Activated CD4-positive, alpha-beta T cell treated with anti-CD3 and anti-CD28 coated beads for 36 hours (primary cell): ENCODE measurements at places on chromosomes 7 and 10. TPM values are rescaled to one million over a fixed set of nuclear protein-coding genes. Genes with fewer than 3 reads are reported as not detected.

Gene TEX47
- total RNA-seq: not detected

DNA sequence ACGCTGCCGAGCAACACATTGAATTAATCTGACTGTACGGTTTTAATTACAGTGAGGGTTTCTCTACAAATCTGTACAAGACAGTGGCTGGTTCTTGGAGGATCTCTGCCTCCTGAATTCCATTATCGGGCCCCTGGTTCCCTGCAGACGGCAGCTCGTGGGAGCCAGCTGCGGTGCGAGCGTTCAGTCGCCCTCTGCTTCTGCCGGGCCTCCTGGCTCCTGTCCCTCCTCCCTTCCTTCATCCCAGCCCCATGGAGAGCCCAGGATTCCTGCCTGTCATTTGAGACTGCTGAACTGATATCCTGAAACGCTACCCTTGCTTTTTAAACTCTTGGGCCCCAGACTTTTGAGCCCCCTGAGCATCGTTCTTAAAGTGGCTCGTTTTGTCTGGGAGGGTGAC lies 6.6 kb upstream of the DLX6 start:
- H3K27me3 ChIP-seq: peaks cover 81% of the 10 kb centered on the region
- no peak overlapping the region for H3K27ac ChIP-seq
- DNase-seq: no peak
- H3K4me1 ChIP-seq: peaks cover 6% of the 10 kb centered on the region
- H3K36me3 ChIP-seq: no peaks in the 10 kb centered on the region
- no peak overlapping the region for H3K4me3 ChIP-seq

Gene NAT16
- not detected for total RNA-seq

DNA sequence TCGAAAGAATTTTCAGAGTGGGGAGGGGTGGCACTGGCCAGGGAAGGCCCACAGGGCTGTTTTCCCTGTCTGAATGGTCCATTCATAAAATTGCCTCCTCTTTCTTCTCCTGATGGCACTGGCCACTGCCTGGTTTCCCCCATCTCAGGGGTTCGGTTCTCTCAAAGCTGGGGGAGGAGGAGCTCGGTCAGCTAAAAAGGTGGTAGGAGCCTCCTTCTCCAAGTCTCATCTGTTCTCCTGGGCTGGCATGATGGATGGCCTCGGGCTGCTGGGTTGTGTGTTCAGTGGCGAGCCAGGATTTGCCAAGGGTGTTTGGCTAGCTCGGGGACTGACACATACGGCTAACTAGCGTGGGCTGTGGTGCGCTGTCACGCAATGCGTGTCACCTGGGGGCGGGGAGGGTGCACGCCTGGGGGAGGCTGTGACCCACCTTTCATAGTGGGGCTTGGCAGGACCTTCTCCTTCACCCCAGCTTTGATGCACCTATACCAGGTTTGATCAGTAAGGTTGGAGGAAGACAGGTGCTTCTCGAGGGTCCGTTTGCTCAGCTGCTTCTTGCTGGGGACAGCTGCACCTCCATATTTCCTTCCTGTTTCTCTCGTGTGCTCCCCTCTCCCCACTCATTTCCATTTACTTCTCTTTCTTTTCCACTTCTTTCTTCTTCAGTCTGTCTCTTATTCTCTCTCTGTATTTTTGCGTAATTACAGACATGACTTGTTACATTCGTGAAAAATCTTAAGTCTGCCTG lies 36.3 kb downstream of the RBM20 start:
- no peaks in the 10 kb centered on the region for H3K36me3 ChIP-seq
- H3K27ac ChIP-seq: no peak overlapping the region
- H3K27me3 ChIP-seq: peaks cover 2% of the 10 kb centered on the region
- no peak overlapping the region for H3K4me3 ChIP-seq

Gene PSD
- 11.2 TPM for total RNA-seq

Gene ANKRD30A
- total RNA-seq: not detected

DNA sequence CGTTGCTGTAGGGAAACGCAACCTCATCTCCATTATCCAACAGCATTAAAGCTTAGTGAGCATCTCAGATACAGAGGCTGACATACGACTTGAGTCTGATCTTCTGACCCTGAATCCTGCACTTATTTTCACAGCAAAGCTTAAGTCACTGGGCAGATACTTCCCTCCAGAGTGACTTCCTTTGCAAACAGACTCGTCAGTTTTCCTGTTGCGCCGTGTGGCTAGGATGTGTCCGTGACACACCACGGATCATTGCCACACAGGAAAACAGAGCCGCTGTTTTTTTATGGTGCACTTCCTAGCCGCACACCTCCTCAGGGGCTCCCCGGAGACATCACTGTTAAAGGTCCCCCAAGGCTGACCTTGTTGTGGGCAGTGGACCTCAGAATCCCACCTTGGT lies 94.9 kb upstream of the MKI67 start:
- no peak overlapping the region for H3K27ac ChIP-seq
- H3K4me1 ChIP-seq: peaks cover 9% of the 10 kb centered on the region
- DNase-seq: no peak
- no peak overlapping the region for H3K4me3 ChIP-seq
- H3K27me3 ChIP-seq: peaks cover 6% of the 10 kb centered on the region

- no peak overlapping the region for H3K4me3 ChIP-seq
- H3K4me1 ChIP-seq: peaks cover 2% of the 10 kb centered on the region
These were observed 16.6 kb upstream of the TMEM236 start for GRCh38 chr10:17735166-17735941.

- no peaks in the 10 kb centered on the region for H3K36me3 ChIP-seq
- no peak for DNase-seq
- H3K4me1 ChIP-seq: peaks cover 5% of the 10 kb centered on the region
- H3K4me3 ChIP-seq: no peak overlapping the region
- no peak overlapping the region for H3K27ac ChIP-seq
- H3K27me3 ChIP-seq: no peaks in the 10 kb centered on the region
These were observed 21.8 kb upstream of the MYL7 start for GRCh38 chr7:44162785-44163395.

Gene SFTPA1
- not detected for total RNA-seq

Gene FOXI2
- total RNA-seq: not detected

GRCh38 chr10:28686835-28687682 lies 9.7 kb downstream of the BAMBI start:
- no peaks in the 10 kb centered on the region for H3K36me3 ChIP-seq
- no peaks in the 10 kb centered on the region for H3K4me1 ChIP-seq
- no peak overlapping the region for H3K4me3 ChIP-seq
- no peak for DNase-seq
- H3K27ac ChIP-seq: no peak overlapping the region

DNA sequence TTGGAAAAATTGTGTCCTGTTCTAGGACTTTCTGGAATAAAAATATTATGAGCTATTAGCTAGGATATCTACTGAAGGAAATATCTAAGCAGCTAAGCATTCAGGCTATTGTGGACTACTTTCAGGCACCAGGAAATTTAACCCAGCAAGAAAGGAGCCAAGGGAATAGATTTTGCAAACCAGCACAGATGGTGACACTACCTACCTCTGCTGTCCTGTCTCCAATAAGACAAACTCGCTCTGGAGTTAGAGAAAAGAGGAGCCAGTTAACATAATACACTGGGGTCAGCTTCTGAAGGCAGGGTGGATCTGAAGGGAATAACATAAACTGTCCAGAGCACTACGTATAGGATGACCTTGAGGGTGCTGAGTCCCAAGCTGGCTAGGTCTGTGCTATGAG lies 223.7 kb upstream of the PRSS58 start:
- H3K27ac ChIP-seq: peak overlapping the region; percentile 91
- DNase-seq: no peak
- no peaks in the 10 kb centered on the region for H3K36me3 ChIP-seq

DNA sequence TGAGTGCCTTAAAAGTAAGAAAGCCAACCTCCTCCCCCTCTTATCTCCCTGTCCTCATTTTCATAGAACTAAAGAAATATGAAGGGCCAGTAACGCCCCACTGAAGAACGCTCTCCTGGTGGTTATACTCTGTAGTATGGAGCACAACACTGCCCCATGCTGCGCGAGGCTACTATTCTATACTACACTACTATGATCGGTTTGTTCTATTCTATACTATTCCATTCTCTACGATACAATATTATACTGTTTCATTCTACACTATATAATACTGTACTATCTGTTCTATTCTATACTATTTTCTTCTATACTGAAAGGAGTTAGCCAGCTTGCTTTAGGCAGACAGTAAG lies 34.8 kb downstream of the DIP2C start:
- peaks cover 3% of the 10 kb centered on the region for H3K4me1 ChIP-seq
- no peak for DNase-seq
- no peaks in the 10 kb centered on the region for H3K27me3 ChIP-seq
- no peak overlapping the region for H3K4me3 ChIP-seq

- no peak for DNase-seq
- H3K27ac ChIP-seq: no peak overlapping the region
- H3K4me1 ChIP-seq: no peaks in the 10 kb centered on the region
These were observed 45.2 kb upstream of the DMTF1 start for GRCh38 chr7:87106974-87107612.

GRCh38 chr7:141674702-141675101 lies 27.3 kb downstream of the DENND11 start:
- no peak overlapping the region for H3K4me3 ChIP-seq
- no peak overlapping the region for H3K27ac ChIP-seq
- peak; percentile 30 for DNase-seq
- H3K36me3 ChIP-seq: peaks cover 18% of the 10 kb centered on the region
